ENCODE measurements at places on chromosomes 7 and 10.

GRCh38 chr7:514651-515598, 4.7 kb downstream of the PDGFA start:
- no peak for DNase-seq

- DNase-seq: no peak
Observed at GRCh38 chr7:104883248-104883717, 130.7 kb upstream of the KMT2E start.

GRCh38 chr7:44183386-44183785, 5.9 kb downstream of the GCK start:
- DNase-seq: no peak

DNA sequence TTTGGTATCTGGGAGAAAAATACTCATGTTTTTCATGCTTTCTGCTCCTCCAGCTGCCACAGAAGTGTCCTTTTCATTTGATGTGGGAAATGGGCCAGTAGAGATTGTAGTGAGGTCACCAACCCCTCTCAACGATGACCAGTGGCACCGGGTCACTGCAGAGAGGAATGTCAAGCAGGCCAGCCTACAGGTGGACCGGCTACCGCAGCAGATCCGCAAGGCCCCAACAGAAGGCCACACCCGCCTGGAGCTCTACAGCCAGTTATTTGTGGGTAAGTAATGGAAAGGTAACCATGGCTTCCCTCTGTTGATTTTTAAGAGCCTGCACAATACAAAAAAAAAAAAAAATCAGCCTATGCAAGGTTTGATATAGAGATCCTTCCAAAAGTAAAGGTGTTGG, 443.1 kb upstream of the C7orf33 start:
- no peak for DNase-seq

GRCh38 chr10:51162002-51162401, 87.7 kb downstream of the PRKG1 start:
- DNase-seq: no peak

- no peak for DNase-seq
Observed at GRCh38 chr7:116041615-116042014, 11.1 kb upstream of the TFEC start.

DNA sequence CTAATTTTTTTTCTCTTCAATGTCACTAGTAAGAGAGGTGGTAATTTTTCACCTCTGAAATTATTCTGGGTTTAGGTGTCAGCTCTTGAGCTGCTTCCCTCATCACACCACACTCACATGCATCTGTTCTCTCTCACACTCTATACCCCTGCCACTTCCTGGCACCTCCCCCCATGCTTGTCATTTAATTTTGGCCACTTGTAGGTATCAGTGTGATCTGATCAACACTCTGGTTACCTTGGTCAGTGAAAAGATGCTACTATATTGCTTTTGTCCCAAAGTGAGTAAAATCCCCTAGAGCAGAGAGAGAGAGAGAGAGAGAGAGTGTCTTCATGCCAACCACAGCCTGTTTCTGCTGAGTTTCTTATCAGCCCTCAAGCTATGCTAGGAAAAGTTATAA, 42.5 kb downstream of the STK17A start:
- DNase-seq: peak; percentile 52

Data from naive B cell (primary cell).